H9 (cell line): ENCODE measurements at places on chromosomes 5 and 9. TPM values are rescaled to one million over a fixed set of nuclear protein-coding genes. Genes with fewer than 3 reads are reported as not detected.

The CCDC187 gene
- 0.07 and 0.09 TPM in 2 replicates for total RNA-seq

The CTNND2 gene
- 7.0 and 8.2 TPM in 2 replicates for total RNA-seq

The FOXD4L4 gene
- 0.26 TPM in 1 of 2 replicates, not detected in the other for total RNA-seq

DNA sequence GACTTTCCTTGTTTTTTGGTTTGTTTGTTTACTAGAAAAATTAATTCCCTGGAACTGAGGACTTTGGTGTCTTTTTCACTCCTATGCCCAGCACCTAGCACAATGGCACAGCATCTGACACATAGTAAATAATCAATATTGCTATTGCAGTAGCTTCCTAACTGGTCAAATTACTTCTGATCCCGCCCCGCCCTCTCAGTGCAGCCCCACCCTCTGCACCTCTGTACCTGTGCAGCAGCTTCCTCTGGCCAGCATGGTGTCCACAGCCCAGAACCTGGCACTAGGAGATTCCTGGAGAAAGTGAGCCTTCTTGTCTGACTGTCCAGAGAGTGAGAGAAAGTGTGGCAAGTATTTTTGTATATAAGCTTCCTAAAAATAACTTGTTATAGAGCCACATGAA is 343.2 kb downstream of the ZNF608 start:
- no peak overlapping the region for H3K4me3 ChIP-seq
- no peak overlapping the region for H3K27ac ChIP-seq
- H3K36me3 ChIP-seq = no peaks in the 10 kb centered on the region
- no peak for DNase-seq

GRCh38 chr5:177603631-177604030 is 3.7 kb downstream of the B4GALT7 start:
- H3K27me3 ChIP-seq = no peaks in the 10 kb centered on the region
- no peak for DNase-seq
- peaks cover 3% of the 10 kb centered on the region; the same call in 1 of the 2 replicates for H3K4me1 ChIP-seq
- H3K4me3 ChIP-seq = no peak overlapping the region; the same call in 1 of the 2 replicates
- peaks cover 20% of the 10 kb centered on the region for H3K36me3 ChIP-seq

DNA sequence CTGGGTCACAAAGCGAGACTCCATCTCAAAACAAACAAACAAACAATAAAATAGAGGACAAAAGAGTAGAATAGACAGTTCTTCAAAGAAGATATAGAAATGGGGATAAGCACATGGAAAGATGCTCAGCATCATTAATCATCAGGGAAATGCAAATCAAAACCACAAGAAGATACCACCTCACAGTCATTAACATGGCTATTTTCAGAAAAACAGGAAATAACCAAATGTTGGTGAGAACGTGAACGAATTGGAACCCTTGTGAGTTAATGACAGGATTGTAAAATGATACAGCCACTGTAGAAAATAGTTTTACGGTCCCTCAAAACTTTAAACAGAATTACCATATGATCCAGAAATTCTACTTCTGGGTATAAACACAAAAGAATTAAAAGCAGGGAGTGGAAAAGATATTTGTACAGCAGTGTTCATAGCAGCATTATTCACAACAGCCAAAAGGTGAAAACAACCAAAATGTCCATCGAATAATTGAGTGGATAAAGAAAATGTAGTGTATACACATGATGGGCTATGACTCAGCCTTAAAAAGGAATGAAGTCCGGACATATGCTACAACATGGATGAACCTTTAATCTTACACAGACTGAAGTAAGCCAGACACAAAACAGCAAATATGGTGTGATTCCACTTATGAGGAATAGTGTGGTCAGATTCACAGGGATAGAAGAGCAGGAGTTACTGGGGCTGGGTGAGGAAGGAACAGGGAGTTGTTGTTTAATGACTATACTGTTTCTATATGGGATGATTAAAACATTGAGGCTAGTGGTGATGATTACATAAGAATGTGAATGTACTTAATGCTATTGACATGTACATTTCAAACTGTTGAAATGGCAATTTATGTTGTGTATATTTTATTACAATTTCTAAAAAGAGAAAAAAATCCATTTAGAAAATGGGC is 19.7 kb downstream of the OR2V2 start:
- H3K4me1 ChIP-seq = peaks cover 3% of the 10 kb centered on the region; the same call in 1 of the 2 replicates
- peaks cover 10% of the 10 kb centered on the region for H3K27me3 ChIP-seq
- no peak for DNase-seq
- H3K27ac ChIP-seq = no peak overlapping the region
- no peaks in the 10 kb centered on the region for H3K36me3 ChIP-seq

DNA sequence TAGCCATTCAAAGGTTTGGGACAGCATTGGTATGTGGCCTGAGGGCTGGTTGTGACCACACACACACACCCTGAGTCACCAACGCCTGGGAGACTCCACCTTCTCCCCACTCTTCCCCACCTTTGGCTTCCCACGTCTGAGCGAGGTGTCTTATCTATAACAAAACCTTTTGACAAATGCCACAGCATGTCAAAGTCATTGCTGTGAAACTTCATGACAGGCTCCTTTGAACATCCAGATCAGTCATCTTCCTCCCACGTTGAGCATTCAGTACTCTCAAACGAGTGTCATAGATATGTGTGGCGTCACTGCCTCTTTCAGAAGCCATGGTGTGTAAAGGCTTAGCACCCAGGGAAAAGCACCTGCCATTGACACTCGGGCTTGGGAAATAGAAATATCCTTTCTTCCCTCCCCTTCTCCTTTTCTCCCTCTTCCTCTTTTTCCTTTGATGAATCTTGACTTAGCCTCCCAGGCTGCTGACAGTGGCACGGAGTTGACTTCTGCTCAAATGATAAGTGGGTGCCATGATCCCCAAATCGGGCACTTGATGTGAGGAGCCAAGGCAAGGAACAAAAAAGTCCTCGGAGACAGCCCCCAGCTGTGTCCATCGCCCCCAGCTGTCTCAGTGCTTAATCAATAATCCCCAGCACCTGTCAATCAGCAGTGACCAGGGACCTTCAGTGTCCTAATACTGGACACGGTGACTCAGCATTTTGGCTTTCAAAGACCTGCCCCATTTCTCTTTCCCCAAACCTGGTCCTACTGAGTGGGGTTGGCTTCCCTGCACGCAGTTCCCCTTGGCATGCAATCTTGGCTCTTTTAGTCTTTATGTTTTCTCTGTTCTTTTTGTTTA is 114.8 kb downstream of the FGF18 start:
- no peak for DNase-seq
- H3K4me1 ChIP-seq = peaks cover 16% of the 10 kb centered on the region; the same call in 1 of the 2 replicates
- H3K27me3 ChIP-seq = no peaks in the 10 kb centered on the region
- H3K36me3 ChIP-seq = no peaks in the 10 kb centered on the region
- H3K27ac ChIP-seq = no peak overlapping the region
